ENCODE measurements at places on chromosomes 13 and 19. TPM values are rescaled to one million over a fixed set of nuclear protein-coding genes. Genes with fewer than 3 reads are reported as not detected.
A peak's percentile ranks its signal among the peaks of the same experiment; 100 is the strongest.

DNA sequence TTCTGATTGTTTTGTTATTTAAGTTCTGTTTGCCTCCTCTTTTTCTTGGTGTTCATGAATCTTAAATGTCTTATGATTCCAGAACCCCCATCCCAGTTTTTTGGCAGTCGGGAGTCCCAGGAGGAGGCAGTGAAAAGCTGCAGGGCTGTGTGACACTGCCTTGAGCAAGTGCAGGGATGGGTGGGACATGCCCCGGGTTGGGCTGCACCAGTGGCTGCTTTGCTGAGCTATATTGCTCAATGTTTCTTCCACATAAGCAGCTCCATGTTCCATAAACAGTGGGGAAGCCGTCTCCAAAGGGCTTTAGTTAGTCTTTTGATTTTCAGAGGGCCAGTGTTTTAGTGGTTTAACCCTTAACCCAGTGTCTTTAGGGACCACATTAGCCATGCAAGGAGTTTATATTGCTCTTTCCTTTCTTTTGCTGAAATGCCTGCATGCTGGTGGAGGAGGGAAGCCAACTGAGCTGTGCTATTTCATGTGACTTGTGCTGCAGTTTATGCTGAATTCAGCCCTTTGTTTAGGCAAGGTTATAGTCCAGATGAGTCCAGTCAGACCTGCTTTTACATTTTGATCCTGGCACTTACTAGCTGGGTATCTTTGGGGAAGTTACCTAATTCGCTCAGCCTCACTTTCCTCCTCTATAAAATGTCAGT is 13.1 kb downstream of the ATP8A2 start:
- no peak overlapping the region for H3K4me3 ChIP-seq
- H3K36me3 ChIP-seq, result no peaks in the 10 kb centered on the region
- DNase-seq, result no peak
- no peaks in the 10 kb centered on the region for H3K4me1 ChIP-seq
- H3K27me3 ChIP-seq, result peaks cover 27% of the 10 kb centered on the region
- H3K27ac ChIP-seq, result no peak overlapping the region

DNA sequence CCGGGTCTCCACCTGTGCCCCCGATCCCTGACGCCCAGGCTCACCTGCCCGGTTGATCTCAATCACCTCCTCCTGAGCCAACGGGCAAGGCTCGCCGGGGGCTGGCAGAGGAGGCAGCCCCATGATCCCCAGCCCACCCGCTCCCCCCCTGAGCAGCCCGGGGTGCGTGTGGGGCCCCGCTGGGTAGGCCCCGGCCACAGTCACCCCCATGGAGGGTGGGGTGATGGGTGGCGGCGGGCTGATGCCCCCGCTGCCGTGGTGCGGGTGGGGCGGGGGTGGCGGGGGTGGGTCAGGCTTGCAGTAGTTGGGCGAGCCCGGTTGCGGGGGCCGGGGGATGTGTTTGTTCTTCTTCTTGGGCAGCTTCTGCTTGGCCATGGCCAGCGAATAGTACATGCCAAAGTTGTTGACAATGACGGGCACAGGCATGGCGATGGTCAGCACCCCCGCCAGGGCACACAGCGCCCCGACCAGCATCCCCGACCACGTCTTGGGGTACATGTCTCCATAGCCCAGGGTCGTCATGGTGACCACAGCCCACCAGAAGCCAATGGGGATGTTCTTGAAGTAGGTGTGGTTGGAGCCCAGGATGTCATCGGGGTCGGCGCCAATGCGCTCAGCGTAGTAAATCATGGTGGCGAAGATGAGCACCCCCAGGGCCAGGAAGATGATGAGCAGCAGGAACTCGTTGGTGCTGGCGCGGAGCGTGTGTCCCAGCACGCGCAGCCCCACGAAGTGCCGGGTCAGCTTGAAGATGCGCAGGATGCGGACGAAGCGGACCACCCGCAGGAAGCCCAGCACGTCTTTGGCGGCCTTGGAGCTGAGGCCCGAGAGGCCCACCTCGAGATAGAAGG is 6.0 kb downstream of the KCNC3 start:
- peaks cover 21% of the 10 kb centered on the region for H3K36me3 ChIP-seq
- H3K4me1 ChIP-seq, result peaks cover 28% of the 10 kb centered on the region

DNA sequence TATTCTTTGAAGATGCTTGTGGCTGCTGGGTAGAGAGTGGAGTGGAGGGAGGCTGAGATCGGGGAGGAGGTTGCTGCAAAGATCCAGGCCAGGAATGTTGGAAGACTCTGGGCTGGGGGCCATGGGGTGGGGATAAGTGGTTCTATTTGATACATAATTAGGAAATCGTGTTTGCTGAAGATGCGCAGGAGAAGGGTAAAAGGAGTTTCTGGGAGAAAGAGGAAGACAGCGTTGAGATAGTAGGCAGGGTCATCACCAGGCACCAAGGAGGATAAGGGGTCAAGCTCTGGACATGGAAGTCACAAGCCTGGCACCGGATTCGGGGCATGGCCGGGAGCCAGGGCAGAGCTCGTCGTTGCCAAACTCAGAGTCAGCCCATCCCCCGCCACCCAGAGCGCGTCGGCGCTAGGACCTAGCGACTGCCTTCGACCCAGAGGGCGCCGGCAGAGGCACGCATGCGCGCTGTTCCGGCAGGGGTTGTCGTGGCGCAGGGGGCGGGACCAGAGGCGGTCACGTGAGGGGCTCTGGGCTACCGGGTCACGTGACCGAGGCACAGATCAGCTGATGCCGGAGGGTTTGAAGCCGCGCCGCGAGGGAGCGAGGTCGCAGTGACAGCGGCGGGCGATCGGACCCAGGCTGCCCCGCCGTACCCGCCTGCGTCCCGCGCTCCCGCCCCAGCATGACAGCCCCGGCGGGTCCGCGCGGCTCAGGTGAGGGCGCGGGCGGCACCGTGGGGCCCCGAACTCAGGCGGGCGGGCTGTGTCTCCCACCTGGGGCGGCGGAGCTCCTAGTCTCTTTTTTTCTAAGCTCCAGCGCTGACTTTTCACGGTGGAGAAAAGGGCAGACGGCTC is at the start of gene MCOLN1:
TSS of gene MCOLN1 (plus strand) at position 553 of the 851 bp plus-strand sequence. CDS start at position 680, 127 bp downstream.
- peak within 1 kb of the TSS; percentile 74 for H3K27ac ChIP-seq
- peak; percentile 99 for DNase-seq
- no peaks in the 10 kb centered on the region for H3K27me3 ChIP-seq
- peaks cover 9% of the 10 kb centered on the region for H3K36me3 ChIP-seq
- peak within 1 kb of the TSS; percentile 81 for H3K4me3 ChIP-seq

DNA sequence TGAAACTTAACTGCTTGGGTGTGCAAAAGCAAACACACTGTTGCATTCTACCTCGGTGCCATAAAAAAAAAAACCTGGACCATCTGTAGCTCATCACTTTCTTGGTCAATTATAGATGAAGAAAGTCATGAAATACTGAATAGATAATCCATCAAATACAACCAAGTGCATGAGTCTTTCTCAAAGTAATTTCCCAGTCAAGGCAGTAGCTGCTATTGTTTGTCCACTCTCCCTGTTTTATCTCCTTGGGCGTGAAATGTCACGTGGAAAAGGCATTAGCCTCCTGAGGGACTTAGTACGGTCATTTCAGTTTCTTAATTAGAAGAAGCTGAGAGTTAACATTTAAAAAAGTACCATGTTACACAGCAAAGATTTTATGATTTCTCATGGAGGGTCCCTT is 1697.9 kb downstream of the PCDH9 start:
- H3K36me3 ChIP-seq, result no peaks in the 10 kb centered on the region
- DNase-seq, result no peak
- no peak overlapping the region for H3K27ac ChIP-seq
- no peaks in the 10 kb centered on the region for H3K27me3 ChIP-seq

- no peak overlapping the region for H3K27ac ChIP-seq
- no peaks in the 10 kb centered on the region for H3K36me3 ChIP-seq
- H3K4me1 ChIP-seq, result no peaks in the 10 kb centered on the region
- H3K27me3 ChIP-seq, result peaks cover 27% of the 10 kb centered on the region
- no peak overlapping the region for H3K4me3 ChIP-seq
- no peak for DNase-seq
Measured at GRCh38 chr19:15974856-15975255, 26.0 kb downstream of the OR10H4 start.

- H3K27ac ChIP-seq, result peak overlapping the region; percentile 51
- no peaks in the 10 kb centered on the region for H3K27me3 ChIP-seq
- no peak for DNase-seq
- H3K4me3 ChIP-seq, result peak overlapping the region; percentile 7
Measured at GRCh38 chr13:46575301-46575771, 22.4 kb downstream of the LRCH1 start.

- peaks cover 22% of the 10 kb centered on the region for H3K4me1 ChIP-seq
- H3K27me3 ChIP-seq, result no peaks in the 10 kb centered on the region
Measured at GRCh38 chr13:76887076-76887563, 915 bp upstream of the KCTD12 start.

- DNase-seq, result no peak
- H3K4me3 ChIP-seq, result no peak overlapping the region
- H3K4me1 ChIP-seq, result no peaks in the 10 kb centered on the region
- H3K27ac ChIP-seq, result no peak overlapping the region
- H3K36me3 ChIP-seq, result no peaks in the 10 kb centered on the region
- no peaks in the 10 kb centered on the region for H3K27me3 ChIP-seq
Measured at GRCh38 chr13:86318450-86318849, 519.2 kb upstream of the SLITRK6 start.

- H3K36me3 ChIP-seq, result peaks cover 9% of the 10 kb centered on the region
- peak overlapping the region; percentile 77 for H3K27ac ChIP-seq
- peaks cover 39% of the 10 kb centered on the region for H3K4me1 ChIP-seq
- H3K4me3 ChIP-seq, result peak overlapping the region; percentile 88
Measured at GRCh38 chr13:32585550-32586079, 637 bp upstream of the PDS5B start.

DNA sequence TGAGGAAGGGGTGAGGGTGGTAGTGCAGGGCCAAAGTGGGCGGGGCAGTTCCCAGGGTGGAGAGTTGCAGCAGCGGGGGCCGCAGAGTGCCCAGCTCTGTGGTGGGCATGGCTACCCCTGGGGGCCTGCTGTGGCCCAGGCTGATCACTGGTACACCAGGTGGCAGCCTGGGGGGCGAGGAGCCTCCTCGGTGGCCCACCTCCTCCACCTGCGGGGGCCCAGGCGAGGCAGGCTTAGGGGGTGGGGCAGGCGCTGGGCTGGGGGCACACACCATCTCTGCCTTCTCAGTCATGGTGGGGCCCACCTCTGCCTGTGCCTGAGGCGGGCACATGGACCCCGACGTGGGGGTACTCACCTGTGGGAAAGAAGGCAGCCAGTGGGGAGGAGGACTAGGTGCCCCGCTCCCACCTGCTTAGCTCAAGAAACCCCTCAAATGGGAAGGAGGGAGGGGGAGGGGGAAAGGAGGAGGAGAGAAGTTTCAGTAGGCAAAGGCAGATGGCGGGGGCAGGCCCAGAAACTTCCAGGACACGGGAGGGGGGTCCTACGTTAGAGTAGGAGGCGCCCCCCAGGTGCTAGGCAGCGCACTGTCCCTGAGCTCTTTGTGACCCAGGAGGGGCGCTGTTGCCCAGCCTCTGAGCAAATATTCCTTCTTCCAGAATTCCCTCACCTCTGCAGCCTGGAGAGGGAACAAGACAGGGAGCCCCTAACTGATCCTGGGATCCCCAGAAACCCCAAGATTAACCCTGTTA is 1.6 kb downstream of the LYL1 start:
- no peaks in the 10 kb centered on the region for H3K27me3 ChIP-seq
- peaks cover 21% of the 10 kb centered on the region for H3K36me3 ChIP-seq
- H3K4me1 ChIP-seq, result peaks cover 79% of the 10 kb centered on the region
- peak overlapping the region; percentile 88 for H3K4me3 ChIP-seq

- H3K4me3 ChIP-seq, result no peak overlapping the region
- no peaks in the 10 kb centered on the region for H3K27me3 ChIP-seq
- no peaks in the 10 kb centered on the region for H3K36me3 ChIP-seq
- H3K4me1 ChIP-seq, result no peaks in the 10 kb centered on the region
- no peak for DNase-seq
Measured at GRCh38 chr13:85659493-85659892, 139.7 kb downstream of the SLITRK6 start.

DNA sequence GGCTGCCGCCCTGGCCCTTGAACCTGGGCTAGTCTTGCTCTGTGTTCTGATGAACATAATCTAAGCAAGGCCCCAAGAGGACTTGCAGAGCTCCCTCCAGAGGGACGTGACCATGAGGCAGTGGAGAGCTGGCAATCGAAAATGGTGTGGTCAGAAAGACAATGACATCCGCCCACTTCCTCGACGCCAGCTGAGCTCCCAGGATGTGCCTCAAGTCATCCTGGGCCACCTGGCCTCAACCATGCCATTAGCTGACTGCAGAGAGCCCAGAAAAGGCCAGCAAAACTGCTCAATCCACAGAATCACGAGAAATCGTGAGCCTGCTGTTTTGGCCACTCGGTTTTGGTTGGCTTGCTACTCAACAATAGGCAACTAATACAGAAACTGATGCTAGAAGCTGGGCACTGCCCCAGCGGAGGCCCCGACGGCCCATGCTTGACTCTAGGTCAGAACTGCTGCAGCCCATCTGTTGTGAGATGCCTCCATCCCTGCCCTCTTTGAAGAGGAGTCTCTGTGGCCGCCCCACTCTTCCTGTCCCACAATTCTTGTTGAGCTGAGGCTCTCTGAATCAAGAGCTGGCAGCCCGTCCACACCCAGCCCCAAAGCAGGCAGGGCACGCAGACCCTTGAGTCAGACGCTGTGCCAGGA is 53.3 kb downstream of the STK24 start:
- H3K27me3 ChIP-seq, result no peaks in the 10 kb centered on the region
- H3K4me1 ChIP-seq, result peaks cover 94% of the 10 kb centered on the region
- H3K27ac ChIP-seq, result peak overlapping the region; percentile 71
- no peak overlapping the region for H3K4me3 ChIP-seq
- peaks cover 5% of the 10 kb centered on the region for H3K36me3 ChIP-seq

GRCh38 chr13:113997845-113998751 is 24.2 kb upstream of the C13orf46 start:
- peaks cover 53% of the 10 kb centered on the region for H3K36me3 ChIP-seq
- no peaks in the 10 kb centered on the region for H3K27me3 ChIP-seq
- no peak overlapping the region for H3K27ac ChIP-seq
- no peaks in the 10 kb centered on the region for H3K4me1 ChIP-seq
- no peak for DNase-seq

GRCh38 chr19:18742324-18742723 is 48.8 kb downstream of the COMP start:
- DNase-seq, result no peak
- H3K36me3 ChIP-seq, result no peaks in the 10 kb centered on the region
- H3K4me1 ChIP-seq, result no peaks in the 10 kb centered on the region
- H3K27ac ChIP-seq, result no peak overlapping the region
- no peaks in the 10 kb centered on the region for H3K27me3 ChIP-seq

DNA sequence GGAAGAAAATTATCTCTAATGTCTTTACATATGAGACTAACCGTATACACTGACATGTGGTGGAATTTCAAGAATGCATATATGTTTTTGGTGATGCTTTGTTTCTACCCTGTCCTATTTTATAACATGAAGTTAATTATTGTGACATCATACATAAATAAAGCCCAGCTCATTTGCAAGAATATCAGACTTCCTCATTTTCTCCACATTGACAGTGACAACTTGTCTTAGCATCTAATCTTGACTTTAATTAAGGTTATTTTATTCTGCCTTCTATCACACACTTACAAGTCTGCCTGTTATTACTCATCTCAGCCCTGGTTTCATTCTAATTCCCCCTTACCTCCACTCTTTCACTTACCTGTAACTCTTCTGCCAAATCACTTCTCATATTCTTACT is 140.6 kb upstream of the STARD13 start:
- no peaks in the 10 kb centered on the region for H3K36me3 ChIP-seq
- no peak overlapping the region for H3K4me3 ChIP-seq
- H3K27ac ChIP-seq, result no peak overlapping the region
- DNase-seq, result no peak
- H3K4me1 ChIP-seq, result peaks cover 6% of the 10 kb centered on the region
- H3K27me3 ChIP-seq, result peaks cover 3% of the 10 kb centered on the region

Gene NLRP5
- total RNA-seq, result not detected

Gene LRRC4B
- total RNA-seq, result not detected

Gene C5AR1
- total RNA-seq, result 1.7 TPM

Gene FBN3
- not detected for total RNA-seq

Gene SCN1B
- 0.47 TPM for total RNA-seq

Gene CGB2
- not detected for total RNA-seq

Gene WASF3
- total RNA-seq, result 0.07 TPM

Gene RFXAP
- 9.6 TPM for total RNA-seq
